ENCODE measurements at places on chromosomes 2 and 18.

DNA sequence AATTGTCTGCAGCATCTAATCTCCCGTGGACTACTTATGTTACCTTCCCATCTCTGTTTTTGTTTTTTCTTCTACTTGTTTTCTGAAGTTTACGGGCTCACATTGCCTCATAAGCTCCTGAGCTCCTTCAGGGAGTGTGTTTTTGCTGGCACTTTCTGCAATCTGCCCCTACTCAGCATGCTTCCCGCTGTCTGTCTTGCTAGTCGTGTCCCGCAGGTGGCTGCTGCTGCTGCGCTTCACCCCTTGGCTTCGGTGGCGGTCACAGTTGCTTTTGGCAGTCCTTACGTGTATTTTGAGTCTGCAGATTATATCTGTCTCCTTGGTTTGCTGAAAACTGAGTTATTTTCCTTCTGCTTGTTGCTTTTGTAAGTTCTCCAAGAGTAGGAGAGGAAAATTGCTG, 37.3 kb downstream of the FER1L5 start:
- no peak for DNase-seq

- DNase-seq: no peak
These were observed 22.6 kb downstream of the FER1L5 start for GRCh38 chr2:96665083-96665569.

GRCh38 chr2:110818767-110819481, 86.6 kb downstream of the ACOXL start:
- DNase-seq: no peak

DNA sequence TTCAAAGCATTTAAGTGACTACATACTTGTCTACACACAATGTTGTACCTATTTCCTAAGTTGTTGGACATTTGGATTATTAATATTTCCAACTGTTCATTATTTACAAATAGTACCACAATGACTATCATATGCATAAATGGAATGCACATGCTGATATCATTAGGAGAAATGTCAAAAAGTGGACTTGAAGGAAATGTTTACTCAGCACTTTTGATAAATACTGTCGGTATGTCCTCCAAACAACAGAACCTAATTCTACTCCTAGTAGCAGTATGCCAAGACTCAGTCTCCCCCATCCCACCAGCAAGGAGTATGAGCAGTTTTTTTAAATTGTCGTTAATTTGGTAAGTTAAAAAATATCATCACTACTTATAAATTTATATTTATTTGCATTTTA, 116.8 kb downstream of the L3MBTL4 start:
- no peak for DNase-seq

- no peak for DNase-seq
These were observed 12.1 kb downstream of the TMEM198 start for GRCh38 chr2:219555956-219556355.

GRCh38 chr2:85851253-85852151, 37.3 kb downstream of the ST3GAL5 start:
- DNase-seq: no peak

GRCh38 chr2:74391209-74391579, 11.1 kb upstream of the DCTN1 start:
- peak; percentile 12 for DNase-seq

DNA sequence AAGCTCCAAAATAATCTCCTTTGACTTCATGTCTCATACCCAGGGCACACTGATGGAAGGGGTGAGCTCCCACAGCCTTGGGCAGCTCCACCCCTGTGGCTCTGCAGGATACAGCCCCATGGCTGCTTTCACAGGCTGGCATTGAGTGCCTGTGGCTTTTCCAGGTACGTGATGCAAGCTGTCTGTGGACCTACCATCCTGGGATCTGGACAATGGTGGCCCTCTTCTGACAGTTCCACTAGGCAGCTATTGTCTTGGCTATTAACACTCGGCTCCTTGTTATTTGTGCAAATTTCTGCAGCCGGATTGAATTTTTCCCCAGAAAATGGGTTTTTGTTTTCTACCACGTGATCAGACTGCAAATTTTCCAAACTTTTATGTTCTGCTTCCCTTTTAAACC, 634.2 kb downstream of the TSN start:
- DNase-seq: no peak

GRCh38 chr2:126836761-126837679, 61.7 kb upstream of the TEX51 start:
- no peak for DNase-seq

DNA sequence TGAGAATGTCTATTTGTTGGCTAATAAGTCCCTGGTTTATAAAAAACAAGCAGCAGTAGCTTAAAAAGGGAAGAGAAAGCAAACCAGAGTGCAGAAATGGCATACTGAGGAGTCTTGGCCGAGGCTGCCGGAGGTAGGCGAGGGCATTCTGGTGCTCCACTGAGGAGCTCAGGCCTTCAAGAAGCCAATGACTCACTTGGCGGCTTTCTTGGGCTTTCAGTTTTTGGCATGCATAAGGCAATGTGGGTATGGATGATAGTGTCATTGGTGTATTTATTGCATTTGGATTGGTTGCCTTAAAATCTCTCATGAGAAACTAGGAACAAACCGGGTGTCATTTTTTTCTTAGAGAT, 119.6 kb upstream of the ARL5A start:
- DNase-seq: no peak
